Glutamatergic neuron (in vitro differentiated cells): ENCODE measurements at places on chromosomes 3 and 15.

DNA sequence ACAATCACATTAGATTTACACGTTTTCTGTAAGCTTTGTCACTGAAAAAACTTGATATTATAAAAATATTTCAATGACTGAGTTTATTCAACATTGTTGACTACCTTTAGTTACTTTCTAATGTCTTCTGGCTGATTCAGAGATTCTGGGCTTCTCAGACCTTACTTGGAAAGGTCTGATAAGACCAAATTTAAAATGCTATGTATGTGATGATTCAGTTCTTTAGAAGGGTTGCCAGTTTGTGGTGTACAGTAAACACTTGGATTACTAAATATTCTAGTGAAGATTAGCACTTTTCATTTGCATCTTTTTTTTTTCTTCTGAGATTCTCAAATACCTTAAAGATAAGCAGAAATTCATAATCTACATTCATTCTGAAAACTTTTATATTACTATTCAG lies 49.8 kb downstream of the SGO1 start:
- H3K4me1 ChIP-seq, result peaks cover 3% of the 10 kb centered on the region
- no peak overlapping the region for H3K4me3 ChIP-seq
- H3K27ac ChIP-seq, result no peak overlapping the region

- H3K4me3 ChIP-seq, result no peak overlapping the region
- H3K4me1 ChIP-seq, result no peaks in the 10 kb centered on the region
- peaks cover 8% of the 10 kb centered on the region for H3K27me3 ChIP-seq
- H3K36me3 ChIP-seq, result no peaks in the 10 kb centered on the region
Measured at GRCh38 chr15:66721020-66721419, 19.0 kb downstream of the SMAD6 start.

- H3K27me3 ChIP-seq, result peaks cover 9% of the 10 kb centered on the region
- H3K4me1 ChIP-seq, result peaks cover 12% of the 10 kb centered on the region
- H3K36me3 ChIP-seq, result no peaks in the 10 kb centered on the region
- DNase-seq, result no peak
- H3K4me3 ChIP-seq, result no peak overlapping the region
Measured at GRCh38 chr15:52186651-52187486, 4.3 kb downstream of the GNB5 start.

DNA sequence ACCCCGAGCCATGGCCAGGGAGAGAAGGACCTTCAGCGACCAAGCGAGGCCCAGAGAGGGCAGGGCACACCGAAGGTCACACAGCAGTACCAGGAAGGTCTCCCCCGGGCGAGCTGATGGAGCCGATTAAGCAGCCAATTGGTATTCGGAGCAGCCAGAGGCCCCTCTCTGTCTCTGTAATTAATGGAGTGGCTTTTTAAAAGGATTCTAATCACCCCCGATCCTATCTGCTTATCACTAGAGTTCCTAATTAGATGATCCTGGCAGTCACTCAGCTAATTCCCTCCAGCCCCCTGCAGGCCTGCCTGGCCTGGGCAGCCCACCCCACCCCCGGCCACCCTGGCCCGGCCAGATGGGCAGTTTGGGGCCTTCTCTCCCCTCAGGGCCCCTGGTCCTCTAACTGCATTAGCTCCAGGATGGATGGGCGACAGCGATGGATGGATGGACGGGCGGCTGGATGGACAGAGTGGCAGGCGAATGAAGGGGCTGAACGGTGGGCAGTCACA lies 1.6 kb upstream of the DNAJB8 start:
- H3K27ac ChIP-seq, result no peak overlapping the region
- H3K36me3 ChIP-seq, result peaks cover 6% of the 10 kb centered on the region
- peaks cover 27% of the 10 kb centered on the region for H3K27me3 ChIP-seq
- DNase-seq, result no peak

DNA sequence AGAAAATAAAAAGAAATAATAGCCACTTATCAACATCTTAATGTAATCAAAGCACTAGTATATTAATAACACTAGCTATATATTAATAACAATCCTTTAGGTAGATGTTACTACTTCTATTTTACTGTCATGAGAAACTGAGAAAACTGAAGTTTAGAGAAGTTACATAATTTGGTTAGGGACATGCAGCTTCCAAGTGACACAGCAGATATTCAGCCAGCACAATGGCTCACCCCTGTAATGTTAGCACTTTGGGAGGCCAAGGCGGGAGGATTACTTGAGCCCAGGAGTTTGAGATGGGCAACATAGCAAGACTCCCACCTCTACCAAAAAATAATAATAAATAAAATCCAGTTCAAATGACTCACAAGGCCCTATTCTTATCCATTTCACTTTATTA lies 1.9 kb upstream of the UBR1 start:
- DNase-seq, result no peak
- H3K4me1 ChIP-seq, result peaks cover 3% of the 10 kb centered on the region
- H3K27me3 ChIP-seq, result no peaks in the 10 kb centered on the region
- H3K27ac ChIP-seq, result no peak overlapping the region
- no peaks in the 10 kb centered on the region for H3K36me3 ChIP-seq
- no peak overlapping the region for H3K4me3 ChIP-seq

- peaks cover 4% of the 10 kb centered on the region for H3K36me3 ChIP-seq
- no peak overlapping the region for H3K27ac ChIP-seq
- H3K4me3 ChIP-seq, result no peak overlapping the region
- peaks cover 2% of the 10 kb centered on the region for H3K4me1 ChIP-seq
- no peak for DNase-seq
- H3K27me3 ChIP-seq, result no peaks in the 10 kb centered on the region
Measured at GRCh38 chr3:36482880-36483279, 102.6 kb downstream of the STAC start.

DNA sequence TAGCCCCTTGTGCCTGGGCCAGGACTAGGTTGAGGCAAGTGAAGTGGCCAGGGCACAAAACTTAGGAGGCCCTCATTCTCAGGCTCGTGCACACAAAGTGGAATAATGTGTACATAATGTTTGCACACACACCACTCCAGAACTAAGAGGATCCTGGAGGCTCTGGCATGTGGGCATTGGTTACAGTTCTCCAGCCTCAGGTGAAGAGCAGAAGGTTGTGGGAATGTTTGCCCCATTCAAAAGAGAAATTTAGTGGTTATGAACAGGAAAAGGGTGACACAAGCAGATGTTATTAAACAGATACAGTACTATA lies 31.3 kb downstream of the ASB7 start:
- no peak overlapping the region for H3K27ac ChIP-seq
- no peaks in the 10 kb centered on the region for H3K4me1 ChIP-seq
- no peaks in the 10 kb centered on the region for H3K27me3 ChIP-seq
- H3K4me3 ChIP-seq, result no peak overlapping the region
- no peaks in the 10 kb centered on the region for H3K36me3 ChIP-seq

GRCh38 chr3:129393271-129393670 lies 35.2 kb downstream of the EFCAB12 start:
- no peak for DNase-seq
- H3K27me3 ChIP-seq, result peaks cover 3% of the 10 kb centered on the region
- H3K4me3 ChIP-seq, result no peak overlapping the region
- no peak overlapping the region for H3K27ac ChIP-seq
- H3K4me1 ChIP-seq, result peaks cover 3% of the 10 kb centered on the region

- H3K27me3 ChIP-seq, result no peaks in the 10 kb centered on the region
- no peak overlapping the region for H3K4me3 ChIP-seq
- H3K27ac ChIP-seq, result no peak overlapping the region
- no peaks in the 10 kb centered on the region for H3K4me1 ChIP-seq
- DNase-seq, result no peak
Measured at GRCh38 chr3:119531151-119531550, 28.3 kb downstream of the CD80 start.

- H3K4me1 ChIP-seq, result peaks cover 56% of the 10 kb centered on the region
- H3K27me3 ChIP-seq, result peaks cover 13% of the 10 kb centered on the region
- peak overlapping the region; percentile 94 for H3K27ac ChIP-seq
- peak overlapping the region; percentile 76 for H3K4me3 ChIP-seq
- H3K36me3 ChIP-seq, result no peaks in the 10 kb centered on the region
Measured at GRCh38 chr3:183830187-183830586, 4.8 kb upstream of the MAP6D1 start.
